Stimulated activated CD4-positive, alpha-beta T cell treated with anti-CD3 and anti-CD28 coated beads, Interleukin-1b, Interleukin-23, amount 100 ng/mL, for 4 hours (primary cell): ENCODE measurements at places on chromosomes 11 and 22.

- no peak for DNase-seq
Observed at GRCh38 chr11:20421946-20422345, 34.4 kb downstream of the PRMT3 start.

DNA sequence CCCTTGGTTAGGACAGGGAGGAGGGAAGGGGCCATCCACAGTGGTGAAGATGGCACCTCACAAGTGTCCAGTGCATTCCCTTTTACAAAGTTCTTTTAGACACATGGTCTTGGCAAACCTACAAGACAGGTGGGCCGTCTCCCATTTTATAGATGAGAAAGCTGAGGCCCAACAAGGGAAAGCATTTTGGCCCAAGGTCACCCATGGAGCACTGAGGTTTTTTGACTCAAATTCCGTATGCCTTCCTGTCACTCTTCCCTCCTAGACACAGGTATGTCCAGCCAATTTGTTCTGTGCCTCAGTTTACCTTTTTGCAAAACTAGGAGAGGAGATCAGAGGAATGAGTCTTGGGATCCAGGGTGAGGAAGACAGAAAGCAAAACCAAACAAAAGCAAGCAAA, 1.2 kb downstream of the C1QTNF4 start:
- no peak for DNase-seq

DNA sequence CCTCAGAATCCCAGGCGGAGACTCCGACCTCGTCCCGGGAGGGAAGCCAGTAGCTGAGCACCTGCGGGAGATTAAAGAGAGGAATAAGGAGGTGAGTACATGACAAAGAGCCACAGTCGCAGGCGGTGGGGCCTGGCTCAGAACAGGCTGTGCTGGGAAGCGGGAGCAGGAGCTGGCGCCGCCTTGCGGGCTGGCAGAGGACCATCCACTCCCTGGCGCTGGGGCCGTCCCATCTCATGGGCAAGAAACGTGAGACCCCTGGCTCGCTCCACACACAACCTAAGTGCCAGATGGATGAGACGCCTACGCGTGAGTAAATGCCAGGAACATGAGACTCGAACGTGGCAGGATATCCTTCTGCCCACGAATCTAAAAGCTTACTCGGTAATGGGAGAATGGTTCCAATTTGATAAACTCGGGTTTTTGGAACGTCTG, 6.3 kb downstream of the CEND1 start:
- DNase-seq, result no peak

DNA sequence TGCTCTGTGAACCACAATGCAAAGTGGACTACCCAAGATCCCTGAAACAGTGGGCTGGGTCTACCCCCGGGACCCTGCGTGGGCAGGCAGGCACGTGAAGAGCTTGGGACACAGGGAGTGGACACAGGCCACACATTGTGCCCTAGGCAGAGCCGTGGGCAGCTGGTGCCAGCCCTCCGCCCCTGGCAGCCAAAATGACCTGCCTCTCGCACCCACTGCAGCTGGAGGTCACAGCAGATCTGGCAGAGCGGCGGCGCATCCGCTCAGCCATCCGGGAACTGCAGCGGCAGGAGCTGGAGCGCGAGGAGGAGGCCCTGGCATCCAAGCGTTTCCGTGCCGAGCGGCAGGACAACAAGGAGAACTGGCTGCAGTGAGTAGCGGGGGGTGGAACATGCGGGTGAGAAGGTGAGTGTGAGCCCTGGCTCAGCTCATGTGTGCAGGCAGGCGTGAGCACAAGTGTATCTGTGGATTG, 6.7 kb downstream of the SMTN start:
- no peak for DNase-seq

GRCh38 chr11:129700701-129701100, 114.9 kb upstream of the TMEM45B start:
- no peak for DNase-seq

GRCh38 chr11:120208777-120209176, 2.1 kb upstream of the OAF start:
- no peak for DNase-seq

GRCh38 chr22:49307481-49307830, 520.2 kb downstream of the BRD1 start:
- DNase-seq, result no peak

- no peak for DNase-seq
Observed at GRCh38 chr22:20146777-20147176, 4.1 kb downstream of the CCDC188 start.
